ENCODE measurements at places on chromosomes 11 and 22. TPM values are rescaled to one million over a fixed set of nuclear protein-coding genes. Genes with fewer than 3 reads are reported as not detected.

The NCR3LG1 gene
- 0.18 TPM for total RNA-seq

The MS4A12 gene
- total RNA-seq: not detected

The SLC16A8 gene
- total RNA-seq: not detected

The FXYD2 gene
- total RNA-seq: 2.0 TPM

The TSSK2 gene
- total RNA-seq: not detected

- DNase-seq: no peak
These were observed 28.6 kb downstream of the ALG8 start for GRCh38 chr11:78110830-78111229.

GRCh38 chr22:37379722-37380121 is 47.6 kb downstream of the ELFN2 start:
- DNase-seq: no peak

GRCh38 chr11:69486056-69486772 is 4.8 kb downstream of the LINC01488 start:
- DNase-seq: no peak

GRCh38 chr11:103729617-103730016 is 306.8 kb upstream of the DDI1 start:
- DNase-seq: no peak
